SK-N-SH (cell line): ENCODE measurements at places on chromosomes 2 and 18. TPM values are rescaled to one million over a fixed set of nuclear protein-coding genes. Genes with fewer than 3 reads are reported as not detected.

The HMSD gene
- polyA plus RNA-seq = not detected in 2 replicates

The KYNU gene
- not detected in 2 replicates for polyA plus RNA-seq

The CHPF gene
- 119 and 141 TPM in 2 replicates for polyA plus RNA-seq

The DOCK10 gene
- 20.6 and 24.1 TPM in 2 replicates for polyA plus RNA-seq

The ACOXL gene
- polyA plus RNA-seq = not detected in 2 replicates

DNA sequence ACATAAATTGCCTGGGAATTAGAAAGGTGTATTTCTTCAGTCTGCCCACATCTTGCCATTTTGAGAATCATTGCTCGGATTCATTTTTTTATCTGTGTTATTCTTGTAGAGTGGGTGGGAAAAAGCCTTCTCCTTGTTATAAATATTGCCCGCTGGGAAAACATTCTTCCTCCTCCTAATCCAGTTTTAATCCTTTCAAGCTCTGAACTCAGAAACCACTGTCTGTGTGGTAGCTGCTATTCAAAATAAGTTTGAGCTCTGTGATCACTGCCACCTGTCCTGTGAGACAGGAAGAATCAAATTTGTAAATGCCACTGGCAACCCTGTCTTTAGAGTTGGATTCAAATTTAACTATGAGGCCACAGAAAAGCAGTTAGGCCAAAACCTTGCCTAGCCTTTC lies 1875.2 kb upstream of the PIK3C3 start:
- DNase-seq = no peak

- no peak for DNase-seq
These were observed 57.0 kb downstream of the CD28 start for GRCh38 chr2:203763241-203763937.

DNA sequence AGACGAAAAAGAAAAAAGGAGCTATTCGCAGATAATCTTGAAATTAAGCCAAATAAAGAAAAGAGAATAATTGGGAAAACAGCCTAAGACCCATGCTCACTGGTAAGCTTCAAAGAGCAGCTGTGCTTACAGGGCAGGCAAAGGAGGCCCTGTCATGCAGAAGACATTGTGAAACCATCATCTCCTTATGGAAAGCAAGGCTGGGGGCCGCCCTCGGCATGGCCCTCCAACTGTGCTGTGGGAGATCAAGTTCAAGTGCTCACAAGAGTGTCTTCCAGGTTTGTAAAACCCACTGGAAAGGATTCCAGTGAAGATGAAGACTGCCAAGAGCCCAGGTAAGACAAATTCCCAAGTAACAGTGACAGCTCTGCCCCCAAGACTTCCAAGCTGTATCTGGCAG lies 32.2 kb downstream of the ACVR1 start:
- no peak for DNase-seq

GRCh38 chr18:22346953-22347605 lies 70.6 kb downstream of the CTAGE1 start:
- no peak for DNase-seq

- DNase-seq = no peak
These were observed 33.4 kb downstream of the UGP2 start for GRCh38 chr2:63875131-63875527.

DNA sequence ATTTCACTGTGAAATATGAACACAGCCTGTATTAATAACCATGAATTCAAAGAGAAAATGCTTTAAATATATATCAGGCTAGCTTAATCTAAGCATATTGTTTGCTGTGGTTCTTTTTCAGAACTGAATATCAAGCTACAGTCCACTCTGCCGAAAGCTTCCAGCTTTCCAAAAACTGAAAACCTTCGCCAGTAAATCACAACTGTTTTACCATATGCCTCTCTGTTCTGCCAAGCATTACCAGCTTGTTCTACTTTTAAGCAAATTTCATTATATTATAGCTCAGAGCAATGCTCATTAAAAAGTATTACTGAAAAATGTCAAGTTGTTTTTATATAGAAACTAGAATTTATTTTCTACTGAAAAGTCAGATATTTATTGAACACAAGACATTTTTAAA lies 277.4 kb downstream of the NRXN1 start:
- DNase-seq = no peak

GRCh38 chr2:51960281-51960680 lies 928.3 kb upstream of the NRXN1 start:
- no peak for DNase-seq

GRCh38 chr2:151638990-151639389 lies 95.3 kb downstream of the NEB start:
- DNase-seq = no peak

- DNase-seq = no peak
These were observed 2.1 kb downstream of the HADHB start for GRCh38 chr2:26246818-26247217.
